Heart left ventricle (tissue), 16 donors: ENCODE measurements at places on chromosomes 6 and 20. TPM values are rescaled to one million over a fixed set of nuclear protein-coding genes. Genes with fewer than 3 reads are reported as not detected.

Gene MLN
- total RNA-seq = not detected

Gene FYN
- 72.4 TPM for total RNA-seq

- no peak for DNase-seq
Measured at GRCh38 chr6:82737965-82738364, 327.7 kb downstream of the UBE3D start.

- DNase-seq = no peak
Measured at GRCh38 chr6:11423072-11423471, 114.5 kb upstream of the TMEM170B start.

DNA sequence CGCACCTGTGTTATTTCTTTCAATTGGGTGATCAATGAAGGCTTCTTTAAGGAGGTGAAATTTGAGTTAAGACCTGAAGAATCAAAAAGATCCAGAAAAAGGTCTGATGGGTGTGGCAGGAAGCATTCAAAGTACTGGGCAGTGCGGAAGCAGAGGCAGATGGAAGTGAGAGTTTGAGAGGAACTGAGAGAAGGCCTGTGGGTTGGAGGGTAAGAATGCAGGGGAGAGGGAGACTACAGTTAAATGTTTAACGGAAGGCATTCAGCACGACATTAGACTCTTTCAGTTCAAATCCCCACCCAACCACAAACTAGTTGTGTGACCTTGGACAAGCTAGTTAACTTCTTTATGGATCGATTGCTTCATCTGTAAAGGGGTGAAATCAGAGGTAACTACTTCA, 50.5 kb upstream of the GCM1 start:
- DNase-seq = no peak

GRCh38 chr20:39328347-39328746, 366.2 kb downstream of the DHX35 start:
- DNase-seq = no peak

- DNase-seq = no peak
Measured at GRCh38 chr6:149503872-149504271, 19.1 kb upstream of the ZC3H12D start.

Gene SLC26A8
- 0.08 TPM for total RNA-seq

GRCh38 chr6:43940393-43941087, 170.5 kb downstream of the VEGFA start:
- no peak for DNase-seq

DNA sequence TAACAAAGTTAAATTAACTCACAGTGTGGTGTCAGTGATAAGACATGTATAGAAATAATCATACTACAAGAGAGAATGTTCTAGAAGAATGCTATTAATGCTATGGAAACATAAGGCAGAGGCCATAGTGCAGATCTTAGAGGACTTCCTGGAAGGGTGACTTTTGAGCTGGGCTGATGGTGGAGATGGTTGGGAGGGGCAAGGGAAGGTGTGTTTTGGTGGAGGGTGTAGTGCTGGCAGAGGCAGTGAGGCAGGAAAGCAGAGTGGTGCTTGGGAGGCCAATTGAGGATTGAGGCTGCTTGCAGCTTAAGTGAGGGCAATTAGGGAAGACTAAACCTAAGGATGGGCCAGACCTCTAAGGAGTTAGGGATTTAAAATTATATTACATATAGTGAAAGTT, 58.5 kb upstream of the FNDC1 start:
- DNase-seq = no peak

Gene DEFB115
- total RNA-seq = not detected

Gene KCNK5
- 0.08 TPM for total RNA-seq

DNA sequence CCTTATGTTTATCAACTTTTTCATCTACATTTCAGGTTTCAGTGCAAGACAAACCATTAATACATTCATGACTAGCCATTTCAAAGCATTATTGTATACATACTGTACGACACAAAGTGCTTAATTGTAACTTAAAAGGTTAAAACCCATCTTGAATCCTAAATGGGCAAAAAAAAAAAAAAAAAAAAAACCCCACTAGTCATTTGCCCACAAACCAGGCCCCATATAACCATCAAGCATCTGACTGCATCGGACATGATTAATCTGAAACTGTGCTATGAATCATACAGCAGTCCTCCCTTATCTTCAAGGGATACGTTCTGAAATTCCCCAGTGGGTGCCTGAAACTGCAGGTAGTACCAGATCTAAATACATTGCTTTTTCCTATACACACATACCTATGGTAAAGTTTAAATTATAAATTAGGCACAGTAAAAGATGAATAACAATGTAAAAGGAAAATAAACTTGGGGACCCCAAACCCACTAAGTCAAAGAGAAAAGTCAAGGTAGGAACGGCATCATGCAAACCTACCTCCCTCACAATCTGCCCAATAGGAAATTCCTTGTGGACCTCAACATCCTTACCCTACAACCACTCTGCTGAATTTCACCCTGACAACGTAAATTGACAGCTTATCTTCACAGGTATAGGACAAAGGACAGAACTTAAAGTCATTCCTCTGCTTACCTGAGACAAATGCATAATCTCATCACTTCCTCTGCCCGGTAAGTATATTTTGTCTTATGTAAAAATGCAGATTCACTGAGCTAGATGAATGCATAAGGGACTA, 14.3 kb downstream of the B4GALT5 start:
- DNase-seq = no peak

DNA sequence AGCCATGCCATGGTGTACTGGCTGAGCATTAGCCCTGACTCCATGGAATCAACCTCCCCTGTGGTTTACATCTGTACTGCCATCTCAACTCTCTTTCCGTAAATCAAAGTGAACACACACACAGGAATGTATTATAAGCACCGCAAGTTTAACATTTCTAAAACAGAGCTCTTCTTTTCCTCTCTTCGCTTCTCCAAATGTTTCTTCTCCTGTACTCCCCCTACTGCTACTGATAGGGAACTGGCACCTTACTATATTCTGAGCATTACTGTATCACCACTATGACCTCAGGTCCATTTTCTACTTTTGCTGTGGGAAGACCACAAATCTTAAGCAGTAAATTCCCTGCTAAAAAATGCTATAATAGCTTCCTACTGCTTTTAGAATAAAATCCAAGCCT, 101.2 kb downstream of the NUS1 start:
- no peak for DNase-seq

Gene OR2J3
- total RNA-seq = not detected

DNA sequence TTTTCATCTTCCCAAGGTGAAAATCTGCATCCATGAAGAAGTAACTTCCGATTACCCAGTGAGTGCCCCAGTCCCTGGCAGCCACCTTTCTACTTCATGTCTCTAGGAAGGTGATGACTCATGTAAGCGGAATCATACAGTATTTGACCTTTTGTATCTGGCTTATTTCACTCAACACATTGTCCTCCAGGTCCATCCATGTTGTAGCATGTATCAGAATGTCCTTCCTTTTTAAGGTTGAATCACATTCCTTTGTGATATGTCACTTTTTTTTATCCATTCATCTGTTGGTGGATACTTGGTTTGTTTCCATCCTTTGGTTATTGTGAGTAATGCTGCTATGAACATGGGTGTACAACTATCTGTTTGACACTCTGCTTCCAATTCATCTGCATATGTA, 176.3 kb upstream of the CDYL start:
- DNase-seq = no peak

DNA sequence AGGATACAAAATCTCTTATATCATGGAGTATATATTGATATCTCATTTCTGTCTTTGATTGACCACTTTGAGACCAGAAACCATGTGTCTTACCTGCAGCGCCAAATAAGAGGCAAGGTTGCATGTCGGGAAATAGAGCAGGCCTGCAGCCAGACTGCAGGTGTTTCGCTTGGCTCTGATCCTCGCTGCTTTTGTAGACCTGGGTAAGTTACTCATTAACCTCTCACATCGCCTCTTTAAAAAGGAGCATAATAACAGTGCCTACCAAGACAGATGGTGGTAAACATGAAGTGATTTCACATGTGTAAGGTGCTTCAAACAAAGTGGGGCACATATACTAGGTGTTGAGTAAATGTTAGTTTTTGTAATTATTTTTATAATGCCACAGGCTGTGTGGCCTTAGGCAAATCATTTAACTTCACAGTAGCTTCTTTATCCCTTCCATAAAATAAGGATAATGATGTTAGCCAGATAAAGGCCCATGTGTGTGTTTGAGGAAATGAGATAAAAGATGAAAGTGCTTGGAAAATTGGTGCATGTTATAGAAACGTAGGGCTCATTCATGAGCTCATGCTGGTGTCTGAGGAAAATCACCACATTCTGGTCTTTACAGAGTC, 248.8 kb upstream of the MAP3K7 start:
- no peak for DNase-seq

DNA sequence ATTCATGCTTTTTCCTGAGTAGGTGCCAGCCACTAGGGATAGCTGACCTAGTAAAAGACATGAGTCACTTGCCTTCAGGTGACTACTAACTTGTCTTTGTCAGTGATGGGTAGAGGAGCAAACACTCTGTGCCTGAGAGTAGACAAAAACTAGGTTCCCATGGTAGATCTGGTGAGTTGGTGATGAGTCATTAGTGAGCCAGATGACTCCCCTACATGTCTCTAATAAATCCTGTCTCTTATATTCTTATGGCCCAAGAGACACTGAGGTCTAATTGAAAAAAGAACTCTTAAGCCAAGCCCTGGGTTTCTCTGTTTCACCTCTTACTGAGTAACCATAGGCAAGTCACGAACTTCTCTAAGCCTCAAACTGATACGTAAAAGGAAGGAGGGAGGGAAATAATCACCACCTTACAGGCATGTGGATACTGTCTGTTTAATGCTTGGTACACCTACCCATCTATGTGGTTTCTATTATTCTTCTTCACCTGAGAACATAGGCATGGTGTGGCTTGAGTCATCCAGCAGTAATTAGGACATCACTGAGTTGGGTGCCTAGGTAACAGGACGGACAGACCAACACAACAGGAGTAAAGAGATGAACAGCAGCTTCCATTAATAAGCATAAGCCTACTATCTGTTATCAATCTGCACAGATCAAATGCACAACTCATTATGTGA, 20.3 kb downstream of the TTPAL start:
- DNase-seq = no peak

Gene LHFPL5
- total RNA-seq = not detected

DNA sequence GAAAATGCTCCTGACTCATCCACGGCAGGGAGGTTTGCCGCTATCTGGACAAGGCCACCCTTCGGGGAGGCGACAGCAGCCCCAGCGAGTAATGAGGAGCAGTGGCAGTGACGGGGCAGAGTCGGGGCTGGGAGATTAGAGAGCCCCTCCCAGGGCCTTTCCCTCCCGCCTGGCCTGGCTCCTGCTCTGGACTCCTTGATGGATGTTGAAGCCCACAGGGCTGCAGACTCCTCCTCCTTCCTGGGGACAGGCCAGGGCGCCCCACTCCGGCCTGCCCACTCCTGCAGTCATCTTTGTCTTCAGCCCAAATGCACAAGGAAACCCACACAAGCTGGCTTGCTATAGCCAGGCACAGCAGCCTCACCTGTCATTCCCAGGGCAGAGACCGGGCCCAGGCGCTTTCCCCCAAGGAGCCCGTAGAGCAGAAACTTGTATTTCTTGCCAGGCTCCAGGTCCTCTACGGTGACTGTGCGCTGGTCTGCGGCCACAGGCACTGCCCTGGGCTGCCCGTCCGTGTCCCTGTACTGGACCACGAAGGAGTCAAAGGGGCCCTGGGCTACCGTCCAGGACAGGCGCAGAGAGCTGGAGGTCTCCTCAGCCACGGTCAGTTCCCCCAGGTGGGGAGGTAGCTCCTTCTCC, 7.7 kb downstream of the CYP21A2 start:
- no peak for DNase-seq

DNA sequence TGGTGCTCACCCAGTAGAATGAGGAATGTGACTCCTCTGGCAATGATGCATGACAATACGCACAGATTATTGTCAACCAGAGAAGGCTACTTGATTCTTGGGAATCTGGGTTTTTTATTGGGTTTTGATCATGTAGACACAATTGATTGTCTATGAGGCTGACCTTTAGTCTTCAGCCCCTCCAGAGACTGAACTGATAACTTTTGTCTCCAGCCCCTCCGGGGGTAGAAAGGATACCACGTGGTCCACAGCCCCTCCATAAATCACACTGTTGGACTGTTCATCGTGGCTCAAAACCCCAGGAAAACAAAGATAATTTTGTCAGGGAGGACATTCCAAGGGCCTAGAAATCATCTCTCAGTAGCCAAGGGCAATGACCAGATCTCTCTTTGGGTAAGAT, 57.5 kb upstream of the ADGRF5 start:
- no peak for DNase-seq

DNA sequence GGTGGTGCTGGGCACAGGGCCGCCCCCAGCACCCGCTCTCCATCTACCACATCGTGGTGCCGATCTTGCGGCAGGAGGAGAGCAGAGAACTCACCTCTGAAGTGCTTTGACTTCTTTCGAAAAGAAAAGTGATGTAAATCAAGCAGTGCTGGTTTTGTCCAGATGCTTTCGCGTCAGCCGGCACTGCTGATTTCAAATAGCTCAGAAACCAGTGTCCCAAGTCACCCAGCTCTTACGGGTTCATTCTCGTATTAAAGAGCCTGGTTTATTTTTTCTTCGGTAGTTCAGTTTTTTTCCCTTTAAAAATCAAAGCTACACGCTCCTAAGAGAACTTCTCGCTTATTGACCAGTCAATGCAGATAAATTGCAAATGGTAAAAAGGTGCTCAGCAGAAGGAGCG, 32.1 kb downstream of the MYT1 start:
- no peak for DNase-seq

Gene RNF39
- not detected for total RNA-seq

DNA sequence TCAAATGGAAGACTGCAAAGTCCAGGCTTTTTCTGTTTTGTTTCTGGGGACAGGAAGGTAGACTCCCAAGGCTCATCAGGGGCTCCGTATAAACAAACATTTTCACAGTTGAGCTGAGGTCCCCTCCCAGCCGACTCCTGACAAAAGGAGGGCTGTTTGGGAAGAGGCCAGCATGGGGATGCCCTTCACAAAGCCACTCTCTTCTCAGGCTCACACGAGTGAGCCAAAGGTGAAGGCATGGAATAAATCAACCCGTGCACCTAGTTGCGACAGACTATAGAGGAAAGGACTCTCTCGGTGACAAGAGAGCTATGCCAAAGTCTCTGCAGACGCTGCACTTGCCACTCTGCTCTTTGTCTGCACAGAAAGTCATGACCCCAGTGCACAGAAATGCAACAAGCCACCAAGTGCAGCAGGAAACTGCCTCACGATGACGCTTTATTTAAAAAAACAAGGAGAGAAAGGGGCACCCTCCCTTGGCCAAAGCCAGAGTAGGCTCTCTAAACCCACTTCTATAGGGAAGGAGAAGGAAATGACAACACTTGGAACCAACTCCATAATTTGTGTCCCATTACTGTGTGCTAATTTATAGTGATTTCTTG, 21.0 kb downstream of the JAG1 start:
- no peak for DNase-seq

GRCh38 chr6:71043902-71044301, 87.0 kb upstream of the B3GAT2 start:
- DNase-seq = no peak

- DNase-seq = peak; percentile 74
Measured at GRCh38 chr6:16760516-16761470, at the start of gene ATXN1. Gene ATXN1, minus strand, starts transcription at chr6:16761460.

DNA sequence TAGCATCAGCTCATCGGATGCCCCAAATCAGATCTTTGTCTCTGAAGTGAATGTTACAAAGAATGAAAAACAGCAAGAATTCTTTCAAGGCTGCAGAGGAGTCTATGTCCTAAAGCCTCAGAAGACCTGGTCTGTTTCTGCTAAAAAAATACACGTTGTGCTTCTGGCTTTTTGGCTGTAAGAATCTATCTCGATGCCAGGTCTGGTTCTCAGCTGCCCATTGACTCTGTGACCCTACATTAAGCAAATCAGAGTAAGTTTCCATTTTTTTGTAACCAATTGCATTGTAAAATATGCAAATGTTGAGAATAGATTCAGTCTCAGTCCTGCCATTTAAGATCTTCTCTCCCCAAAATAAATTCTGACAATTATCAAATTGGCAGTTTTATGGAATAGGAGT, 705.4 kb downstream of the RFPL4B start:
- no peak for DNase-seq

Gene PDE7B
- total RNA-seq = 4.8 TPM
